ENCODE measurements at places on chromosomes 2 and 18. TPM values are rescaled to one million over a fixed set of nuclear protein-coding genes. Genes with fewer than 3 reads are reported as not detected.
A peak's percentile ranks its signal among the peaks of the same experiment; 100 is the strongest.

The GPR39 gene
- 4.4 TPM for polyA plus RNA-seq

The MFSD2B gene
- 4.4 TPM for polyA plus RNA-seq

The GPR75 gene
- 4.7 TPM for polyA plus RNA-seq

The THSD7B gene
- 2.4 TPM for polyA plus RNA-seq

The SOWAHC gene
- polyA plus RNA-seq = 11.5 TPM

The PAX3 gene
- polyA plus RNA-seq = 0.13 TPM

The RAB12 gene
- polyA plus RNA-seq = 60.0 TPM

The TLK1 gene
- polyA plus RNA-seq = 35.5 TPM

DNA sequence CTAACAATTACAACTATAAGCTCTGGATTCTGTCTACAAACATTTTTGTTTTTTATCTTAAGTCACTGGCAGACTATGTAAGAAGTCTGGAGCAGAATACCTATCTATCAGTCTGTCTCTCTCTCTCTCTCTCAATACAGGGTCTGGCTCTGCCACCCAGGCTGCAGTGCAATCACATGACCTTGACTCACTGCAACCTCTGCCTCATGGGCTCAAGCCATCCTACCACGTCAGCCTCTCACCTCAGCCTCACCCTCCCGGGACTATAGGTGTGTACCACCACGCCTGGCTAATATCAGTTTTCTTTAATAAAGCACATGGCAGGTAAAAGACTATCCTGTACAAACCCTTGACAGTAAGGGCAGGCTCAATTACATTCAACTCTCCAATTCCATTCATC lies 96.9 kb downstream of the OSBPL1A start:
- no peaks in the 10 kb centered on the region for H3K4me1 ChIP-seq
- H3K27ac ChIP-seq = no peak overlapping the region
- DNase-seq = no peak
- H3K4me3 ChIP-seq = no peak overlapping the region
- H3K27me3 ChIP-seq = no peaks in the 10 kb centered on the region
- no peaks in the 10 kb centered on the region for H3K36me3 ChIP-seq

DNA sequence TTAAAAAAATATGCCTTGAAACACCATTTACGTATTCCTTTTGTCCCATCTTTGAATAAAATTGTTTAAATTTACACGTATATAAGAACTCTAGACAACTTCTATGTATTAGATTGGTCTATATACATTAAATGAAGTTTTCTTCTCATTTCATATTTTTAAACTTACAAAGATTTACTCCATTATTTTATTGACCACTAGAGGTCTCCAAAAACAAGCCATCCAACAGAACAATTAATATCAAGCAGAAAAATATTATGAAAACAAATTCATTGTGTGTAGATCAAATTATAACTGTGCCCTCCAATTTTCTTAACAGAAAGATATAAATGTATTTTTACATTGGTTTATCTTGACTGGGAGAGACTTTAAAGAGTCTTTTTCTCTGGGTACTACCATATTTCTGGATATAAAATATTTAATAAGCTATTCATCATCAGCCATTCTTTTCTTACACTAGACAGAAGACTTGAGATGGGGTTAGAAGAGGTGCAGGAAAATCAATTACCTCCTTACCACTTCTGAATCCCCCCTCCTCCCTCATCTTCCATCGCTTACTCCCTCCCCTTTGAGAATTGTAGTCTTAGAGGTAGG lies 66.5 kb downstream of the DPP4 start:
- DNase-seq = no peak
- no peaks in the 10 kb centered on the region for H3K27me3 ChIP-seq
- no peak overlapping the region for H3K4me3 ChIP-seq
- no peak overlapping the region for H3K27ac ChIP-seq

- peaks cover 6% of the 10 kb centered on the region for H3K4me1 ChIP-seq
- H3K27me3 ChIP-seq = peaks cover 65% of the 10 kb centered on the region
- DNase-seq = no peak
These were observed 681 bp upstream of the NRP2 start for GRCh38 chr2:205681401-205682238.

DNA sequence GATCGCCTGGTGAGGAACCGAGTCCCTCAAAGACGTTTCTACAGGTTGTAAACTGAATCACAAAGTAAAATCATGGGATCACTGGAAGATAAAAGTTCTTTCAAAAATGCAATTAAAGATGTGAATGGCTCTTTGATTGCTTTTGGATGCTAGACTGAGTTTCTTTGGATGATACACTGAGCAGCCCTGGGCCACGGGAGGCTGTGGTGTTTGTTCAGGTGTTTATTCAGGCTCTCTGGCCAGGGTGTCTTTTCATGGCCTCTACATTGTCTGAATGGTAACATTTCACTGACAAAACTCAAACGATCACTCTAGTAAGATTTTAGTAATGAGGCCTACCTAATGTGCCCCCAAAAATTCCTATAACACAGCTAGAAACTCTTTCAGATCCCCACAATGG lies 48.4 kb upstream of the SPATS2L start:
- no peaks in the 10 kb centered on the region for H3K27me3 ChIP-seq
- DNase-seq = no peak
- H3K4me3 ChIP-seq = no peak overlapping the region
- H3K27ac ChIP-seq = no peak overlapping the region
- H3K4me1 ChIP-seq = no peaks in the 10 kb centered on the region

DNA sequence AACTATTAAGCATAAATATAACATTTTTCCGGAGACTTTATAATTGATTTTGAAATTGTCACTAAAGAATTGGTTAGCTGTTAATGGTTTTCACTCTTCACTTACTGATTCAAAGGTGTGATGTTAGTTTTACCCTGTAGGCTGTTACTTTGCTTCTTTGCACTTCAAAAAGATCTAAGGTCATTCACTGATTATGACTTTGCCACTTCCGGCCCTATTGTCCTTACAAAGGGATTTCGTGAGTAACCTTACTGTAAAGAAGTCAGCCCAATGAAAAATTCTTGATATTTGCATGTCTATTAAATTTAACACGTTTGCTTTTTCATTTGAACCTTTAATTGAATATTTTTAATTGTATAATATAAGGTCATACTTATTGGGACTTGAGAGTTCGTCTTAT lies 61.4 kb downstream of the GREB1L start:
- H3K4me3 ChIP-seq = no peak overlapping the region
- H3K27me3 ChIP-seq = no peaks in the 10 kb centered on the region
- no peak for DNase-seq
- no peaks in the 10 kb centered on the region for H3K4me1 ChIP-seq
- no peaks in the 10 kb centered on the region for H3K36me3 ChIP-seq

DNA sequence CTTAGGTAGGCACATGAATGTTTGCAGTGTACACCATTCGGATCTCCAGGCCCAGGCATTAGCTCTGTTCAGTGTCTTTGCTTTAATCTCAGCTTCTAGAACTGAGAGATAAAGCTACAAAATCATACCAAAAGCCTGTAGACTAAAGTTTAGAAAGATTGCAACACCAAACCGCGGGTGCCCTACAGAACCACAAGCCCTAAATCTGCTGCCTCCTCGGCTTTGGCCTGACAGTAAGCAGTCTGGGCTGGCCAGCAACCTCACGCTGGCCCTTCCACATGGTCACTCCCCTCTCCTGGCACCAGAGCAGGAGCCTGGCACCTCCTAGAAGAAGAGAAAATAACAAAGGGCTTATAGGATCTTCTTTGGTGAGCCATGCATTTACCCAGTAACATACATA lies 8.9 kb upstream of the OSR1 start:
- H3K4me1 ChIP-seq = no peaks in the 10 kb centered on the region
- peaks cover 2% of the 10 kb centered on the region for H3K27me3 ChIP-seq
- no peak overlapping the region for H3K27ac ChIP-seq

DNA sequence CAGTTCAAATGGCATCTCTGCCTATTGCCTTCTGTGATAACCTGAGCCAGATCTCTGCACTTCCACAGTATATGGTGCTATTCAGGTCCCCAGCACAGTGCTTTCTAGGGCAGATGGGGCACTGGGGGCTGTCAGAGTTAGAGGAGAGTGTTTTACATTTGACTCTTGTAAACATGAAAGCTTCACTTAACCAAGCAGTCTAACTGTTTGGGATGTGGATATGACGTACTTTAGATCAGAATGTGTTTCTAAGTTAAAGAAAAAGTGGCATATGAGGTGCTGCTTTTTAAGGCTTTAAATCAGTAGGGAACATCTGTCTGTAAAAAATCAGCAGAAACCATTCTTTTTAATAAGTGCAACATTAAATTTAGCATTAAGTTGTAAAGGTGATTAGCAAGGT lies 75.7 kb downstream of the MYO1B start:
- H3K4me1 ChIP-seq = peaks cover 33% of the 10 kb centered on the region
- H3K4me3 ChIP-seq = no peak overlapping the region
- H3K36me3 ChIP-seq = no peaks in the 10 kb centered on the region

DNA sequence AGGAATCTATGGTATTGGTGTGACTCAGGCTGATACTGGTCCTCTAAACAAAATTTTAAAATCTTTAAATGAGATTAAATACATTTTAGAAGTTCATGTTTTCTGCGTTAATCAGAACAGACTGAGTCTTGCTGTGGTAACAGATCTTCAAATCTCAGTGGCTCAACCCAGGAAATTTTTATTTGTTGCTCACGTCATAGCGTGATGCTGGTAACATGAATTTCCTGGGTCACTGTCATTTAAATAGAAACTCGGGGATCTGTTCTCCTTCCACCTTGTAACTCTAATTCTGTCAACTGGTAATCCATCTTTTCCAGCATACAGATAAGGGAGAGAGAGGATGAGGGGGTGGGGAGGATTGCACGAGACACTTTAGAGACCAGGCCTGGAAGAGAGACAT lies 90.0 kb downstream of the CDC42EP3 start:
- H3K4me1 ChIP-seq = peaks cover 30% of the 10 kb centered on the region
- H3K27ac ChIP-seq = no peak overlapping the region
- H3K36me3 ChIP-seq = no peaks in the 10 kb centered on the region
- H3K4me3 ChIP-seq = no peak overlapping the region

GRCh38 chr2:230866756-230867523 lies 2.2 kb downstream of the ITM2C start:
- no peak overlapping the region for H3K27ac ChIP-seq
- no peaks in the 10 kb centered on the region for H3K27me3 ChIP-seq
- H3K4me1 ChIP-seq = no peaks in the 10 kb centered on the region
- H3K4me3 ChIP-seq = no peak overlapping the region

- peaks cover 36% of the 10 kb centered on the region for H3K36me3 ChIP-seq
- no peaks in the 10 kb centered on the region for H3K27me3 ChIP-seq
- H3K4me3 ChIP-seq = no peak overlapping the region
- no peaks in the 10 kb centered on the region for H3K4me1 ChIP-seq
- DNase-seq = no peak
- H3K27ac ChIP-seq = no peak overlapping the region
These were observed 11.8 kb upstream of the TTLL4 start for GRCh38 chr2:218698885-218699284.

DNA sequence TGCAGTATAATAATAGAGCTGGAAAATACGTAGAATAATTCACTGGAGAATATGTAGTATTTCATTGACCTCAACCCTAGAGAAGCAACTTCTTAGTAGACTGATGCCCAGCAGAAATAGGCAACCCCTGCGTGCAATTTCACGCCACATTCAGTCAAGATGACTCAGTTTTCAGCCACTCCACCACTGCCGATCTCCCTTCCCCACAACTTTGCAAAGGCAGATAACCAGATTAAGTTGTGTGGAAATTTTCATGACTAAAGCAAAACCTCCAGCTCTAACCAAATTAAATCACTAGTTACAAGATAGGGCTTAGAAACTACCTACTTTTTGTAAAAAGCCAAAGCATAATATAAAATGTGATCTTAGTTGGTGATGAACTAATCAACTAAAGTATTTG lies 63.3 kb upstream of the STK17B start:
- H3K4me3 ChIP-seq = no peak overlapping the region
- peaks cover 57% of the 10 kb centered on the region for H3K4me1 ChIP-seq
- H3K36me3 ChIP-seq = no peaks in the 10 kb centered on the region
- DNase-seq = no peak
- no peak overlapping the region for H3K27ac ChIP-seq

DNA sequence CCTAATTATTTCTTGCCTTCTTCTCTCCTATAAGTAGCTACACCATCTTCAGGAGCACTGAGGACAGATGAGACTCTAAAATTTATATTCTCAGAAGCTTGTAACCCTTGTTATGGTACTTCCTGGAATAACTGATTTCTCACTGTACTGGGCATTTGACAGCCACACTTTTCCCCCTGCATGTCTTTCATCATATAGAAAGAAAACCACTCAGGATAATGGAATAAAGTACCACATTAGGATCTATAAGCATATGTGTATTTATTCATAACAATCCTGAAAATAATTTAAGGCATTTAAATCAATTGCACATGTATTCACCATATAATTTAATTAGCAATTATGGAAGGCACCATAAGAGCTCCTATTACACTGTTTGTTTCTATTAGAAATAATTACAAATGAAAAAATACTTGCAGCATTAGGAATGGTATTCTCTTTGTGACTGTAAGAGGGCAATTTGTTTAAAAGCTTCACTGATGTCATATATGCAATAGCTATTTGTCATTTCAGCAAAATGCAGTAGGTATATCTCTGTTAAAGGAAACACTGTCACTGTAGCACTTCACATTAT lies 216.9 kb upstream of the FSHR start:
- no peak overlapping the region for H3K27ac ChIP-seq
- DNase-seq = no peak
- H3K36me3 ChIP-seq = no peaks in the 10 kb centered on the region
- H3K27me3 ChIP-seq = no peaks in the 10 kb centered on the region
- no peaks in the 10 kb centered on the region for H3K4me1 ChIP-seq

- no peaks in the 10 kb centered on the region for H3K4me1 ChIP-seq
- DNase-seq = no peak
- H3K4me3 ChIP-seq = no peak overlapping the region
These were observed 121.3 kb downstream of the NDUFA10 start for GRCh38 chr2:239903803-239904202.

GRCh38 chr18:12960853-12961397 lies 13.1 kb downstream of the SEH1L start:
- peaks cover 66% of the 10 kb centered on the region for H3K36me3 ChIP-seq
- DNase-seq = peak; percentile 13
- no peaks in the 10 kb centered on the region for H3K27me3 ChIP-seq
- no peak overlapping the region for H3K4me3 ChIP-seq
- H3K4me1 ChIP-seq = no peaks in the 10 kb centered on the region
- no peak overlapping the region for H3K27ac ChIP-seq

All from left lung (tissue), 14 donors.